Activated B cell treated with CpG ODN at 0.5 μM for 24 hours (primary cell): ENCODE measurements at places on chromosomes 16 and 17.

DNA sequence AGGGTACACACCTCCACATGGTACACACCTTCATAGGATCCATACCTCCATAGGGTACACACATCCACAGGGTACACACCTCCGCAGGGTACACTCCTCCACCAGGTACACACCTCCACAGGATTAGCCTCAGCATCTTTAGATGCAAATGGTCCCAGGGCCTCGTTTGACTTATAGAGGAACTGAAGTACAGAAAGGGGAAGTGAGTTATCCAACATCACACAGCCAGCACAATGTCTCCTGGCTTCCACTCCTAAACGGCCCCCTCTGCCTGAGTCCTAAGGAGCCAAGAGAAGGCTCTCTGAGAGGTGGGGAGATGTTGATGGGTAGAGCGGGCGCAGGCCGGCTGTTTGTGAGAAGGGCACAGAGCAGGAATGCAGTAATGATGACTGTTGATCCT is 12.0 kb downstream of the FOXN1 start:
- no peak for DNase-seq

DNA sequence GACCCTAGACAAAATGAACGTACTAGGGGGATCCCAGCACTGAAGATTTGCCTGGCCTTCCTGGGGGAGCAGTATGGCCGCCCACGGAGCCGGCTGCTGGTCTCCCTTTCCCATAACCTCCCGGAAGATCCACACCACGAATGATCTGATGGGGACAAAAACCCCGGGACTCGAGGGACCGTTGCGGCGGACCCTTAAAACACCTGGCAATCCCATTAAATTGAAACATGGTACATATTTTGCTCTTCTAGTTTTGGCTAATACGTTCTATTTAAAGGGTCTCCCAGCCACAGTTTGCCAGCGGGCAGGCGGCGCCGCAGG is 45.2 kb upstream of the LCMT1 start:
- no peak for DNase-seq

- DNase-seq: no peak
Observed at GRCh38 chr17:47916489-47917208, 20.6 kb downstream of the SP2 start.

- DNase-seq: no peak
Observed at GRCh38 chr17:30380643-30381339, 2.1 kb downstream of the CPD start.

- no peak for DNase-seq
Observed at GRCh38 chr16:8713635-8714172, 39.3 kb downstream of the ABAT start.

DNA sequence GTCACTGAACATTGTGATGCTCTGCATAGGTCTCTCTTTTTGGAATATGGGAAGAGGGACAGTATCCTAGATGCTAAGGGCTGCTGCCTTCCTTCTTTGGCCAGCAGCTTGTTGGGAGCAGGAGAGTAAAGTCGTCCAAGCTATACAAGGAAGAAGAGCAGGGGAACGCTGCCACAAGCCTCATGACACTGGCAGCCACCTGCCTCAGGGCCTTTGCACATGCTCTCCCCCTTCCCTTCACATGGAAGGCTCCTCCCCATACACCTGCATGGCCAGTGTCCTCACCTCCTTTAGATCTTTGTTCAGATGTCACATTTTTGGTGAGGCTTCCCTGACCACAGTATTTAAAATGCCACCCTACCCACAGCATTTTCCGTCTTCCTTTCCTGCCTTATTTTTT is 78.1 kb upstream of the CRHR1 start:
- no peak for DNase-seq

DNA sequence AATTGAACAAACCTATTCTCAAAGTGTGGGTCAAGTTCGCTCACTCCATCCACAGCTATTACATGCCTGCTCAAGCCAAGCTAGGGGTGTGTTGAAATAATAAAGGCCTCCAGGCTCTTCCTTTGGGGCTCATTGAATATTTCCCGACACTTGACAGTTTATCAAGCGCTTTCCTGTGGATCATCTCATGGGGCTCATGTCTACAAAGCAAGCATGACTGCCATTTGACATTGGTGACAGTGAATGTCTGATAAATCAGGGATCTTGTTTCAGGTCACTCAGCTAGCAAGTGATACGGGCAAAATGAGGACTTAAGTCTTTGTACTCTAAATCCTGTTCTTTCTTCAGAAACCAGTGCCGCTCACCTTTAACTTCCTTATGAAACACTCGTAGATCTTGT is 542.6 kb downstream of the TOX3 start:
- no peak for DNase-seq

DNA sequence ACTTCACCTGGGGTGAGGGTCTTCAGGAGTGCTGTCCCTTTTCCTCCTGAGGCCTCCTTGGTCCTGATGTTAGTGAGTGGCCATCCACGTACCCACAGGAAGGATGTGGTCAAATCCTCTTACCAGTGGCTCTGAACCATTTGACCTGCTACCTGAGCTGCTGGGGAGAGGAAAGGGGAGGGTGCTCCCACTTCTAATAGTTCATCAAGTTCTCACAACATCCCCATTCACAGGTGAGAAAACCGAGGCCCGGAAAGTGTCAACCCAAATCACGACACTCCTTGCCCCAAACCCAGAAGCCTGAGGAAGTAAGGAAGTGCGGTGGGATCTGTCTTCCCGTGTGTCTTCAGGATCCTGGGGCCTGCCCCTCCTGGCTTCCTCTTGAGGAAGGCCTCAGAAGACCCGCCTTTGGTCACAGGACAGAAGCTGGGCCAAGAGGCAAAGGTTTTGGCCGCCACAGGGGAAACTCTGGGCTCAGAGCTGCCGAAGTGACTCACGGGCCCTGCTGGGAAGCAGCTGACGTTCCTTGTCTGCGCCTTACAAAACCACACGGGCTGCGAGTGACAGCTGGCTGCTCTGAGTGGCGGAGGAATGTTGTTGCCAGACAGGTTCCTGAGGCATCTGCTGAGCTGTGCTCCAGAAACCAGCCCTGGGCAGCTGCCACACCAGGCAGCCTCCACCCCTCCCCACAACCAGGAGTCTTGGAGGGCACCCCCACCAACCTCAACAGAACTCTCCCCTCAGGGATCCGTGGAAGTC is 13.9 kb upstream of the KIFC3 start:
- DNase-seq: no peak

DNA sequence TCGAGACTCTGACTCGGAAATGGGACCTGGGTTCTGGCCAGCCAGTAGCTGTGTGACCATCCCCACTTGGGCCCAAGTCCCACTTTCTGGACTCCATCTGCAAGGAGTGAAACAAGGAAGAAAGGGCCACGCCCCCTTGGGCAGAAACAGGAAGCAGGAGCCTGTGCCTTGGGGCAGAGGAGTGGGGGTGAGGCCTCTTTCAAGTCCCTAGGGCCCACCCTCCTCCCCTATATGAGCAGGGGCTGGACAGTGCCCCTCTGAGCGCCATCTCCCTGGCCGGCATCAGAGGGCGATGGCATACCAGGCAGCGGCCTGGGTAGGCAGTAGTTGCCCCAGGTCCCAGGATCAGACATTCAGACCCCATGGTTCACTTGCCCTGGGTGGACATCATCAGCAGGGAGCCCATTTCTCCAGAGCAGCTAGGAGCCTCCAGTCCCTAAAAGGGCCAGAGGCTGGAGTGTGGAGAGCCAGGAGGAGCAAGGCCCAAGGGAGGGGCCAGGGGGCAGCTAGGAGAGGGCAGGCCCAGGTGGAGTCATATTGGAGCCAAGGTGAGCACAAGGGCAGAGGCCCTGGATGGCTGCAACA is 7.1 kb downstream of the BCAR1 start:
- no peak for DNase-seq

DNA sequence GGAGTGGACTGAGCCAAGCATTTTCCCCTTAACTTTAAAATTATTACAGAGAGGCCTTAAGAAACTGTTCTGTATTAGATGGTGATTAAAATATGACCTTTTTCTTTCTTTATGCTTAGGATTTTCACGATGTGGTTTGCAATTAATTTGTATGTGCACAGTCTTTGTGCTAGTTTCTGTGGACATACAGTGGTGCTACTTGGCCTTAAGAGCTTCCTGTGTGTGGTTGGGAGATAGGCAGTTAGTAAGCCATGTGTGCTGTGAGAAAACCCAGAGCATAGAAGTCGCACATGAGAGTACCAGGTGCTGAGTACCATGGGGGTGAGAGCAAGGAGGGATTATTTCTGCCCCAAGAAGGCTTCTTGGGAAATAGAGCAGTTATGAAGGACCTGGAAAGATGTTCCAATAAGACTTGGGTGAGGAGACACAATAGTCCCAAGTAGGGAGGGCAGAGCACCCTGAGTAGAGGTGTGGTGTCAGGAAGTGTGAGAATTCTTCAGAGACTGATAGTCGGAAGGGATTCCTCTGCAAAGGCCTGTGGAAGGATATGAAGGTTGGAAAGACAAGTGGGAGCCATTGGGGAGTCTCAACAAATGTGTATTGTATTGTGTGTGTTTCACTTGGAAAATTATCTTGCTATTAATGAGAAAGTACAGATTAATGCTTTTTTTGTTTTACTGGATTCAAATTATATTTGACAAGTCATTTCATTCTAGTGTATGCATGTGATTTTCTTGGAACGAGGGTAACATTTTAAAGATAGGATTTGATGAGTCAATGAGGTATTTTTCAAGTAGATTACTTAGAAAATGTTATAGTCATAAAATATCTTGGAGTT is 239.9 kb downstream of the PRKCA start:
- DNase-seq: no peak

DNA sequence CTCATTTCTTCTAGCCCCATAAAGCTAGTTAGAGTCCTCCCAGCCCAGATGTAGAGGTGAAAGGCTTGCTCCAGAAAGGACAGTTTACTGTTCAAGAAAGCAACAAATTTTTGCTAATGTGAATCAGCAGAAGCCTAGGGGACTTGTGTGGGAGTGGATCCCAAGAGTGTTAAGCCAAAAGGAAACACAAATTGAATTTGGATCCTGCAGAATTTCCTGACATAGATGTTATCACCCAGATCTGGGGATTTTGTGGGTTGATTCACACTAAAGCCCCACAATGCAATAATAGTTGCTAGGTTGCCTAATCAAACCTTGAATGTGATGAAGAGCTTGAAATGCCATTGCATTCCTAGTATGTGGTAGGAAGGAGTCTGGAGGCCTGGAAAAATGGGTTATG is 135.2 kb upstream of the HS3ST3A1 start:
- no peak for DNase-seq

DNA sequence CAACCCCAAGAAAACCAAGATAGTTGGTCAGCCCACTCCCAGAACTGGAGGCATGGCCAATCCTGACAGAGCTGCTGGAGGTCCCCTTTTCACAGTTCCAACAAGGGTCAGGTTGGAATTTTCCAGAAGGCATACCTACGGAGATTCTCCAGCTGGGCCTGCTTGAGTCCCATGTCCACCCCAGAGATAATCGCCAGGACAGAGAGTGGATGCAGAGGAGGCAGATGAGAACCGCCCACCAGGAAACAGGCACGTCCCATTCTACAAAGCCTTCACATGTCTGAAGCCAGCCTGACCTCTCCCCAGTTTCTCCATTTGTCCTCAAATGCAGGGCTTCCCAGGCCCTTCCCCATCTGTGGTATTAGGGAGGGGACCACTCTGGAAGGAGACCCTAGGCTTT is 47.4 kb upstream of the SMURF2 start:
- DNase-seq: no peak

DNA sequence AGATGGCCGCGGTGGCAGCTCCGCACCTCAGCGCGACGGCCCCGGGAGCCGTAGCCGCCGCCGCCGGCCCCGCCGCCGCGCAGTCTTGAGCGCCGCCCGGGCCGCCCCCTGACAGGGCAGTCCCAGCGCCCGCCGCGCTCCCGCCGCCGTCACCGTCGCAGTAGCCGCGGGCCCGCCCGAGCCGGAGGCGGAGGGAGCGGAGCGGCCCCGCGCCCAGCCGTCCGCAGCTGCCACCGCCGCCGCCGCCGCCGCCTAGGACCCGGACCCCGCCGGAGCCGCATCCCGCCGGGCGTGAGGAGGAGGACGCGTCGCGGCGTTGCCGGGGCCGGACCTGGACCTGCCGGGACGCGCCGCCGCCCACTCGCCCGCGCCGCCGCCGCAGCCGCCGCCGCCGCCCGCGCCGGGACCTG is 218 bp downstream of the TNRC6C start:
- DNase-seq: no peak

- no peak for DNase-seq
Observed at GRCh38 chr16:55370762-55371482, 46.9 kb downstream of the IRX6 start.

DNA sequence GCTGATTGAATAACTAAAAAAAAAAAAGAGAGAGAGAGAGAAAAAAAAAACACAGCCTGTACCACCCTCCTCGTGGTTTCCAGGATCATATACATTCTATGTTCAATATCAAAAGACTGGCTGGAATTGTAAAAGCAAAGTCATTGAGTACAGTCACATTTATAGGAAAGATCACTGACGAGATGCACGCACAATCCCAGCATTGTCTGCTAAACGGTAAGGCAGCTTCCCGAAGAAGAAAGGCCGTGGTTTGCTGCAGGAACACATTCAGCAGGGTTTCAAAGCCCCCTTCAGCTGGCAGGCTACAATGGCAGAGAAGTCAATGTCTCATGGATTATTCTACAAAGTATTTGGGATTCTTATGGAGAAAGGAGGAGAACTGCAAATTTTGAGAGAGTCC is 9.3 kb downstream of the NQO1 start:
- DNase-seq: no peak

- DNase-seq: no peak
Observed at GRCh38 chr16:12900599-12901203, 697 bp upstream of the SHISA9 start.

- DNase-seq: no peak
Observed at GRCh38 chr17:40364121-40364861, at the start of gene GJD3. TSS of gene GJD3 (minus strand) at chr17:40364737. CDS start at chr17:40363815, 922 bp downstream.

DNA sequence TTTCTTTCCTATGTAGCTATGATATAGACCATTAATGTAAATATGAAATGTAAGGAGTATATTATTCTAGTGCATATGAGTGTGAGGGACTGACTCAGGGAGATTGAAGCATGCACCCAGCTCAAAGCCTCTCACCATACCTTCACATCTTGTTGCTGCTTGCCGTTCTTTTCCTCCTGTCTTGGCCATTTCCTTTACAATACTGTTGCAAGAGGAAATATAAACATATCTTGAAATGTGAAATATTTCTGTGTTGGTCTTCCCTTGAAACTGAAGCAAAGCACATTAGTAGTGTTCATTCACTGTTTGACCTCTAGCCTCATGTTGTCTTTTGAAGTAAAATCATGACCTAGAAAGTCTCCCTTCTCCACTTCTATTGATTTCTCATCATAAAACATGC is 46.6 kb downstream of the PHKB start:
- no peak for DNase-seq

DNA sequence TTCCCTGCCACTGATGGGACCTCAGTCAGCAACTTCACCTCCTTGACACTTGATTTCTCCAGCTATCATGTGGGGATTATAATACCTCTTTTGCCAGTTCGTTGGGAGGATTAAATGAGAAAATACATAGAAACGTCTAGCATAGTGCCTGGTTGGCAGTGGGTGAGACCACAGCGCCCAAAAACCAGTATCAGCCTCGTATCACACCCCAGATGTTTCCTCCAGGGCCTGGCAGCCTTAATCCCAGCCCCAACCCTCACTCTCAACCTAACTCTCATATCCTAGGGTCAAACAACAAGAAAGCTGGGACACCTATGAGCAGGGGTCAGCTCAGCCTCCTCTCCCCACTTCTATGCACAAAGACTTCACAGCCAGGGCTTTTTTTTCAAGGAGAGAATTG is 14.0 kb upstream of the C16orf78 start:
- DNase-seq: no peak

- no peak for DNase-seq
Observed at GRCh38 chr17:62852195-62852594, 44.1 kb upstream of the MARCHF10 start.

- DNase-seq: no peak
Observed at GRCh38 chr16:15604460-15605440, 38.2 kb downstream of the MARF1 start.

GRCh38 chr17:78058001-78058400 is 70.6 kb downstream of the TMC6 start:
- no peak for DNase-seq
